ENCODE measurements at places on chromosomes 11 and 22.
A peak's percentile ranks its signal among the peaks of the same experiment; 100 is the strongest.

DNA sequence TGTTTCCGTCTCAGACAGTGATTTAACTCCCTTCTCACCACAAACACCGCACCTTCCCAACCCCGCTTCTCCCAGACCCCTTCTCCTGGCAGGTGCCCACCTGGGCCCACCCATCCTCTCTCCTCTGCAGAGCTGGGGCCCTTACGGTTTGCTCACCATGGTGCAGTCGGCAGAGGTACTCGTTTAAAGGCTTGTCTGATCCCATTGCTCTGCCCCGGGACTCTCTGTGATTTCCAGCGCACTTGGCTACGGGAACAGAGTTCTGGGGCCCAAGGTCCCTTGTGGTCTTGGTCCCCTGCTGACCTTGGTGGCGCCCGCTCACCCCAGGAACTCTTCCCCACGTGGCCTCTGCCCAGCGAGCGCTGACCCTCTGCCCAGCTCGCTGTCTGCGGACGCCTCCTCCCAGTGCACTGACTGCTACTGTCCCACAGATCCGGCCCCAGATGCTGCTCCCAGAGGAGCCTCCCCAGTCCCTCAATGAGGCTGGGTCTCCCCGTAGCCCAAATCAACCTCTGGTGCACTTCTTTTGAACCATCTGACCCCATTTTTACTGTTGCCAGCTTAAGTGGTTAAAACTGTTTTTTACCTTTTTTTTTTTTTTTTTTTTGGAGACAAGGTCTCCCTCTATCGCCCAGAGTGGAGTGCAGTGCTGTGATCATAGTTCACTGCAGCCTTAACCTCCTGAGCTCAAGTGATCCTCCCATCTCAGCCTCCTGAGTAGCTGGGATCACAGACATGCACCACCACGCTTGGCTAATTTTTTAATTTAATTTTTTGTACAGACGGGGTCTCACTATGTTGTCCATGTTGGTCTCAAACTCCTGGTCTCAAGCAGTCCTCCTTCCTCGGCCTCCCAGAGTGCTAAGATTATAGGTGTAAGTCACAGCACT lies 21.3 kb upstream of the CTSD start:
- H3K27ac ChIP-seq, result no peak overlapping the region
- DNase-seq, result no peak
- no peak overlapping the region for H3K4me3 ChIP-seq

- peaks cover 26% of the 10 kb centered on the region for H3K36me3 ChIP-seq
- no peak overlapping the region for H3K27ac ChIP-seq
- H3K4me1 ChIP-seq, result peaks cover 17% of the 10 kb centered on the region
- H3K4me3 ChIP-seq, result no peak overlapping the region
- DNase-seq, result no peak
These were observed 20.0 kb upstream of the SCARF2 start for GRCh38 chr22:20457506-20458240.

DNA sequence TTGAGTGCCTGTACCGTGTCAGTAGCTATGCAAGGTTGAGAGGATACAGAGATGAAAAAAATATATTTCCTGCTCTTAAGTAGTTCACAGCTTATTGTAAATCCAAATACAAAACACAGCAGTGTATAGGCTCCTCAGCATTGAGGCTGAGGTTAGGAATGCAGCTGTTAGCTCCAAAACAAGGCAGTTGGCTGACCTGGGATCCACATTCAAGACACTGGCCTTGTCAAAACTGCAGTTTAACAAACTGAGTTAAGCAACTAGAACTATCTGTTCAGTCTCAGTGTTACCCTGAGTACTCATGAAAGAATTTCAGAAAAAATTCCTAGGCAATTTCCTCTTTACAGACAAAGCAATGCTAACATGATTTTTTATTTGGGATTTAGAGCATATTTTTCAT lies 42.8 kb downstream of the REXO2 start:
- peaks cover 10% of the 10 kb centered on the region for H3K4me1 ChIP-seq
- peaks cover under 1% of the 10 kb centered on the region for H3K27me3 ChIP-seq
- H3K27ac ChIP-seq, result no peak overlapping the region
- no peaks in the 10 kb centered on the region for H3K36me3 ChIP-seq
- DNase-seq, result no peak

DNA sequence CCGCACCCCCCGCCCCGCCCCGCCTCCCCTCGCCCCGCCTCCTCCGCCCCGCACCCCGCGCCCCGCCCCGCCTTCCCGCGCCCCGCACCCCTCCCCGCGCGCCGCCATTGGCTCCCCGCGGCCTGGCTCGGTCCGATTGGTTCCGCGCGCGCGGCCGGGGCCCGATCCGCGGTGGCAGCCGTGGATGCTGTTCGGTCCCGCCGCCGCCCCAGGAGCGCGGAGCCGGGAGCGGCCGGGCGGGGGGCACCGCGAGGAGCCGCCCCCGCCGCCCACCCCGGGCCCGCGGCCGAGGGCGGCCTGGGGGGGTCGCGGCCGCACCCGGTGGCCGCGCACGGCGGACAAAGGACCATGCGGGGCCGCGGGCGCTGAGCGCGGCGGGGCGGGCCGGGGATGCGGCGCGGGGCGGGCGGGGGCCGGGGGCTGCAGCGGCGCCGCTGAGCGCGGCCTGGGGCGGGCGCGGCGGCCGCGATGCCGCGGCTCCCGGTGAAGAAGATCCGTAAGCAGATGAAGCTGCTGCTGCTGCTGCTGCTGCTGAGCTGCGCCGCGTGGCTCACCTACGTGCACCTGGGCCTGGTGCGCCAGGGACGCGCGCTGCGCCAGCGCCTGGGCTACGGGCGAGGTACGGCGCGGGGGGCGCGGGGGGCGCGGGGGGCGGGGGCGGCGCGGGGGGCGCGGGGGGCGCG lies at the start of gene B4GALNT4:
Gene B4GALNT4, plus strand, starts transcription at position 164 of the 683 bp plus-strand sequence. Its CDS starts 305 bp downstream, at position 469.
- H3K4me1 ChIP-seq, result peaks cover 9% of the 10 kb centered on the region
- no peak within 1 kb of the TSS for H3K27ac ChIP-seq
- DNase-seq, result no peak
- H3K4me3 ChIP-seq, result peak within 1 kb of the TSS; percentile 75
- H3K36me3 ChIP-seq, result no peaks in the 10 kb centered on the region
- H3K27me3 ChIP-seq, result peaks cover 66% of the 10 kb centered on the region

GRCh38 chr11:11841116-11841722 lies 553 bp upstream of the USP47 start:
- no peak overlapping the region for H3K27ac ChIP-seq
- no peaks in the 10 kb centered on the region for H3K36me3 ChIP-seq
- H3K27me3 ChIP-seq, result no peaks in the 10 kb centered on the region
- H3K4me1 ChIP-seq, result peaks cover 8% of the 10 kb centered on the region
- no peak for DNase-seq

GRCh38 chr11:100484948-100485347 lies 202.1 kb upstream of the ARHGAP42 start:
- H3K4me3 ChIP-seq, result no peak overlapping the region
- no peak overlapping the region for H3K27ac ChIP-seq
- H3K27me3 ChIP-seq, result no peaks in the 10 kb centered on the region
- no peaks in the 10 kb centered on the region for H3K4me1 ChIP-seq
- H3K36me3 ChIP-seq, result no peaks in the 10 kb centered on the region
- no peak for DNase-seq

DNA sequence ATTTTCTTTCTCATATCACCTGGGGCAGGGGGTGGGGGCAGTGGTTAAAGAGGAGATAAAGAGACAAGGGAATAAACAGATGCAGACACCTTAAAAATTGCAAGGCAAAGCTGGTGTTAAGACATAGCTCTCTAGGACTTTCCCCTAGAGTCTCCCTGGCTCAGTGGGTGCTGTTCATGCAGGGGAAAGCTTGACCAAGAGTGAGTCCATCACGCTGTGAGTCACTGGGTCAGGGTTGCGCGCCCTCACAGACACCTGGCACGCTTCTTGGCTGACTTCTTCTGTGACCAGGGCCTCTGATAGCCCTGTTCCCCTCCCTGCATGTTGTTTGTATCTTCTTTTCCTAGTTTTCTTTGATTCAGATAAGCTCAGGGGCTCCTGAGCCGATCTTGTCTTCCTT lies 31.9 kb downstream of the COMMD9 start:
- no peak for DNase-seq
- H3K27ac ChIP-seq, result no peak overlapping the region
- peaks cover 43% of the 10 kb centered on the region for H3K27me3 ChIP-seq

GRCh38 chr11:123363556-123363955 lies 66.5 kb upstream of the GRAMD1B start:
- peak overlapping the region; percentile 15 for H3K27ac ChIP-seq
- no peaks in the 10 kb centered on the region for H3K36me3 ChIP-seq
- DNase-seq, result no peak
- H3K4me1 ChIP-seq, result peaks cover 18% of the 10 kb centered on the region

DNA sequence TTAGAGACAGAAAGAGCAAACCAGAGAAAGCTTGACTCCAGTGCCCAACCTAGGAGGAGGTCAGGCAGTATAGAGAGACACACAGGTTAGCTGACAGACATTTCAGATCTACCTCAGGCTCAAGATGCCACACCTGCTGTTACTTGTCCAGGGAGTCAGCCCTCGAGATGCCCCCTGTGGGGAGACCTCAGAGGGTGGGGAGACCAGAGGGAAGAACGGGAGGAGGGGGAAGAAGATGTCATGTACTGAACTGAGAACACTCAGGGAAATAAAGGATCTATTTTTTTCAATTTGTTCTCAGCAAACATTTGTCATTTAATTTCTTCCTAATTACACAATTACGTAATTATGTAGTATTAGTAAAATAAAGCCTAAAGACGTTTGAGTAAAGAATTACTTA lies 196.3 kb upstream of the CADM1 start:
- no peak overlapping the region for H3K4me3 ChIP-seq
- H3K27ac ChIP-seq, result no peak overlapping the region
- DNase-seq, result no peak
- H3K36me3 ChIP-seq, result no peaks in the 10 kb centered on the region

DNA sequence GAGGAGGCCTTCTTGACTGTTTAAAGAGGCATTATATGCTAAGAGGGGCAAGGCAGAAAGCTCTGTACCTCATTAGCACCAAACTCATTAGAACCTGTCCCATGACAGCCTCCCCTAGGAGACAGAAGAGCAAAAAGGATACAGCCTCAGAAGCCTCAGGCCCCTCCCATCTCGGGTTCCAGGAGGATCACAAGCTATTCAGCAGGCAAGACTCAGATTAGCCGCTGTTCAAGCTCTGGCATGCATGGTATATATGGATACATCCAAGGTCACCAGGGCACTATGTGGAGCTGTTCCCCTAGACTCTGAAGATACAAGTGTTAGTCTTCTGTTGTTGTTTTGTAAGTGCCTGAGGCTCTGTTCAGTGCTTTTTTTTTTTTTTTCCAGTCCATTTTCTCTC lies 32.1 kb downstream of the ATXN10 start:
- H3K27me3 ChIP-seq, result no peaks in the 10 kb centered on the region
- H3K36me3 ChIP-seq, result peaks cover 63% of the 10 kb centered on the region
- no peak overlapping the region for H3K4me3 ChIP-seq
- DNase-seq, result no peak
- peaks cover 4% of the 10 kb centered on the region for H3K4me1 ChIP-seq

- H3K4me3 ChIP-seq, result no peak overlapping the region
- H3K36me3 ChIP-seq, result peaks cover 3% of the 10 kb centered on the region
- no peak for DNase-seq
- H3K27ac ChIP-seq, result no peak overlapping the region
- H3K27me3 ChIP-seq, result peaks cover 8% of the 10 kb centered on the region
These were observed 31.8 kb downstream of the PRDM11 start for GRCh38 chr11:45178223-45178622.

DNA sequence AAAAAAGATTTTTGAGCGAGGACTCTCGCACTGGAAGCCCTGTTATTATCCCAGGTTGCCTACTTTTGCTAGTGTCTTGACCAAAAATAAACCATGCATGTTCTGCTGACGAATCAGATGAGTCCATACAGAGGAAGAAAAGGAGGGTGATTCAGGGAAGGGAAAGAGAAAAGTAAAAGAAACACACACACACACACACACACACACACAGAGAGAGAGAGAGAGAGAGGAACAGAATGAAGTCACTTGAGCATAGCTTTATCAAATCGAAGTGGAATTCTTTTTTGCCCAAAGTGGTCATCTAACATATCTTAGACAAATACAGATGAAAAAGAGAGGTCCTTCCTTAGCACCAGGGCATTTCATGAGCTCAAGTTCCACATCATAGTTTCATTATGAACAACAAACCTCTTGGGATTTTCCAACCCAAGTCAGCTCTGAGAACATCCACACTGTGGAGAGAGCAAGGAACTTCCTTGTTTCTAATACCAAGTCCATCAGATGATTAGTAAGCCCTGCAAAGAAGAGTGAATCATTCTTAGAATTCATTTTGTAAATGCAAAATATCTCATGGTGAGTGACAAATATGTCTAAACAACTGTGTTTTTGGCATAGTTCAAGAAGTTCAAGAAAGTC lies 7.7 kb upstream of the MMP12 start:
- no peak overlapping the region for H3K4me3 ChIP-seq
- peaks cover 4% of the 10 kb centered on the region for H3K4me1 ChIP-seq
- DNase-seq, result peak; percentile 27
- no peaks in the 10 kb centered on the region for H3K36me3 ChIP-seq

- H3K27me3 ChIP-seq, result peaks cover 21% of the 10 kb centered on the region
- H3K4me1 ChIP-seq, result peaks cover 19% of the 10 kb centered on the region
- H3K27ac ChIP-seq, result no peak overlapping the region
- no peak for DNase-seq
- H3K4me3 ChIP-seq, result no peak overlapping the region
- no peaks in the 10 kb centered on the region for H3K36me3 ChIP-seq
These were observed 9.5 kb downstream of the FREY1 start for GRCh38 chr11:45897556-45897955.

GRCh38 chr22:39502789-39503409 lies 809 bp downstream of the MIEF1 start:
- peaks cover 33% of the 10 kb centered on the region for H3K36me3 ChIP-seq
- no peak for DNase-seq
- peaks cover 23% of the 10 kb centered on the region for H3K4me1 ChIP-seq
- no peaks in the 10 kb centered on the region for H3K27me3 ChIP-seq
- peak overlapping the region; percentile 79 for H3K27ac ChIP-seq
